ENCODE measurements at places on chromosomes 3 and 15.

- no peak for DNase-seq
These were observed 211.7 kb upstream of the UBE2E1 start for GRCh38 chr3:23594066-23594465.

GRCh38 chr15:91022075-91022831, at the start of gene VPS33B:
TSS of gene VPS33B (minus strand) at chr15:91022594. CDS start at chr15:91022249, 345 bp downstream.
- DNase-seq = peak; percentile 80

DNA sequence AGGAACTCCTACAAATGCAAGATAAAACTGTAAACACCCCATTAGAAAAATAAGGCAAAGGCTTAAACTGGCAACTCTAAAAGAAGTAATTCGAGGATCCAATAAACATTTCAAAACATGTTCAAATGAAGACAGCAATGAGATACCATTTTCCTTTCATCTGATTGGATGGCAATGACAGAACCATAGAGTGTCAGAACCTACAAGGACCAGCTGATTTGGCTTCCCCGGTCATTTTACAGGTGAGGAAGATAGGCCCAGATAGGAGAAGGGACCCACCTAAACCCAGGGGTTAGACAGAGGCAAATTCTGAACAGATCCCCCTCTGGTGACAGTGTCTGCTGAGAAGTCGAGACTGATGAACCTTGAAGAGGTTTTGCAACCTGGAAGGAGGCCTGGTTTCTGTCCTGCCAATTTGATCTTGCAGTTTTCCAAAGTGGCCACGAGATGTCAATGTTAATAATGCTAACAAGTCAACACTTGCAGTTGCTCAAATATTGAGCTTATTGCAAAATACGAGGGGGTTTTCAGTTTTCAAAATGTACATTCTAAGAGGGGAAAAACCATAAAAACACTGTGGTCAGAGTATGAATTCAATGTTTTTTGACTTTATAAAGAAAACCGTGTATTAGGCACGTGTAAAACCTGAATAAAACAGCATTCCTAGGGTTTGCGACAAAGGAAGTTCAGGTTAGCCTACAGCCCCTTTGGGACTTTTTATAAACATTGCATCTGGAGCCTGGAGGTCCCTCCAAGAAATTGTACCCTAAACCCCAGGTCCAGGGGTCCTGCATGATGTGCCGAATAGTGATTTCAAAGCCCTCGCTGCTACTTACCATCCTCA, 21.5 kb downstream of the CFAP161 start:
- peak; percentile 12 for DNase-seq

- no peak for DNase-seq
These were observed 107.4 kb downstream of the TPRA1 start for GRCh38 chr3:127483005-127483641.

DNA sequence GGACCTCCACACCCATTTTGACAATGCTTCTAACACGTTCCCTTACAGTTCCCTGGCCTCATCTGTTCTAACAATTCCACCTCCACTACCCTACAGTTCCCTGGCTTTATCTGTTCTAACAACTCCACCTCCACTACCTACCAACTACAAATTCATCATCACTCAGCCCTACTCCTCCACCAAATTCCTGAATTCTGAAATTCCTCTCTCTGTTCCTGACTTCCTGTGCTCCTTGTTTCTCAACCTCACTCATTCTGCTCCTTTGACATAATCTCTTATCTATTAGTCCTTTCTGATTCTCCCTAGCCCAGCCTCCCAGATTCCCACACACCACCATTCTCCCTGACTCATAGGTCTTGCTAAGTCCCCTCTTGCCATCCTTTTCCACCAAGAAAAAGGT, 22.5 kb downstream of the UPK1B start:
- no peak for DNase-seq

DNA sequence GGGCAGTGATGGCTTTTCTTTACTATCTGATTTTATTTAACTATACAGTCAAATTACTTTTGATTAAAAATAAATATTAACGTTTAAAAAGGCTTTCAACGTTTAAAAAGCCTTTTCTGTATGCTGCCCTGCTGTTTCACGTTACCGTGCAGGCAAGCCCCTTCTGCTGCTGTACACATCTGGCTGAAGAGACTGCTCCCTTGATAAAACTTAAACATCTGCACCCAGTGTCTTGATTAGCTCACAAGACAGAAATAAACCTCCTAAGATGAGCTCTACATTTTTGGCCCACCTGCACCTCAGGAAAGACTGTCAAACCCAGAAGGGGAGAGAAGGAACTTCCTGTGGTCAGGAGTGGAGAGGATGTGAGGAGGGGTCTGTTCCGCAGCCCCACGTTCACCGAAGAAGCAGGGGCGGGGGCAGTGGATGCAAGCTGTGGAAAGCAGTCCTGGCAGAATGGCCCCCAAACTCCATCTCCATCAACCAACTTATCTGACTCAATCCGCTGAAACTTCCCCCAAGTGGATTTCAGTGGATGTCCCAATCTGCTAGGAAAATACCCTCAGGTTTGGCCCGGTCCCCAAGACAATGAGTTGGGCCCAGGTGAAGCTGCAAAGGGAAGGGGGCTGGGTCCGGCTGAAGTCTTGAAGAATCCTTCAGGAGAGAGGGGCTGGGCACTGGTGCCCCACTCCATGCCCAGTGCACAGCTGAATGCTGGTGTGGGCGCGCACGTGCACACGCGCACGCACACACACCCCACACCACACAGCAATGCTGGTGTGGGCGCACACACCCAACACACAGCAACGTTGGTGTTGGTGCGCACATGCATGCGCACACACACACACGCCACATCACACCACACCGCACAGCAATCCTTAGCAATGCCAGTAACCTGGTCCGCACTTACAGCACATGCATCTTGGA, 88.6 kb downstream of the LRIG1 start:
- DNase-seq = no peak

DNA sequence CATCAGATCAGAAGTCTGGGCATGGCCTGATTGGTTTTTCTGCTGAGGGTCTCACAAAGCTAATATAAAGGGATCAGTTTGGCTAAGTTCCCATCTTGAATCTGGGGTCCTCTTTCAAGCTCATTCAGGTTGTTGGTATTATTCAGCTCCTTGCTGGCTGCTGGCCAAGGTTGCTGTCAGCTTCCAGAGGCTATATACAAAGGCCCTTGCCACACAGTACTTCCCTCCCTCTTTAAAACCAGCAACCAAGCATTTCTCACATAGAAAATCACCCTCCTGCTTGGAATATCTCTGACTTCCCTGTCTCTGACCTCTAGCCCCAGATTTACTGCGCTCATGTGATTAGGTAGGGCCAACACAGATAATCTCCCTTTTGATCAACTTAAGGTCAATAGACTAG, 442.9 kb downstream of the ERC2 start:
- no peak for DNase-seq

GRCh38 chr3:49349348-49350114, 8.6 kb downstream of the GPX1 start:
- no peak for DNase-seq

- DNase-seq = no peak
These were observed 12.2 kb downstream of the ERC2 start for GRCh38 chr3:56456117-56456516.

DNA sequence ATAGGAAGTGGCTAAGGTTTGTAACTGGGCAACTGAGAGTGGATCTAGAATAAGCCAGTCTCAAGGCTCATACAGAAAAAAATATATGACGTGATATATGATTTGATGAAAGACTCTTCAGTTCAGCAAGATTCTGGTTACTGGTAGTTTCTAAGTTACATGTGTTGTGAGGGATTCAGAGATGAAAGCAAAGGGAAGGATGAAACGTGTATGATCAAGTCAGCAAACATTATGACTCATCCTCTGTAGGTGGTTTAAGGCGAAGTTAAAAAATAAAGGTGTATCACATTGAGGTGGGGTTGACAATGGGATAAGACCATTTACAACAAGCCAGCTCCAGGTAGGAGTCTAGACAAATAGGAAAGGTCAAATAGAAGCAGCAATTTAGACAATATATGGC, 16.2 kb downstream of the TERC start:
- no peak for DNase-seq

DNA sequence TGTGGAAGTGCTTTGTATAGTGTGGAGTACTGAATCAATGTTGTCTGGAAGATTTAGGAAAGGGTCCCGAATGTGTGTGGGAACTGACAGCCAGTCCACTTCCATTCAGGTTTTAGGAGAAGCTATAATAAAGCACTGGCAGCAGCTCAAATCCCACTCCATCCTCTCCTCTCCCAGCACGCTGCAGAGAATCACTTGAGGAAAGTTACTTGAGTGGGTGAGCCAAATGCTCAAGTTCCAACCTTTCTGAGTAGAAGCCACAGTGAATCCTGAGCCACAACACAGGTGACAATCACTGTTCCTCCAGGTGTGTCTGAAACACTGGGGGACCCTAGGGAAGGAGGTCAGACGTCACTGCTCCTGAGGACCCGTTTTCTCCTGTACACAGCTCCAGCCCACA, 106.5 kb downstream of the TIGIT start:
- no peak for DNase-seq

- DNase-seq = no peak
These were observed 98.6 kb downstream of the TCF12 start for GRCh38 chr15:57017024-57017423.

GRCh38 chr3:17469954-17470353, 272.5 kb downstream of the TBC1D5 start:
- no peak for DNase-seq

DNA sequence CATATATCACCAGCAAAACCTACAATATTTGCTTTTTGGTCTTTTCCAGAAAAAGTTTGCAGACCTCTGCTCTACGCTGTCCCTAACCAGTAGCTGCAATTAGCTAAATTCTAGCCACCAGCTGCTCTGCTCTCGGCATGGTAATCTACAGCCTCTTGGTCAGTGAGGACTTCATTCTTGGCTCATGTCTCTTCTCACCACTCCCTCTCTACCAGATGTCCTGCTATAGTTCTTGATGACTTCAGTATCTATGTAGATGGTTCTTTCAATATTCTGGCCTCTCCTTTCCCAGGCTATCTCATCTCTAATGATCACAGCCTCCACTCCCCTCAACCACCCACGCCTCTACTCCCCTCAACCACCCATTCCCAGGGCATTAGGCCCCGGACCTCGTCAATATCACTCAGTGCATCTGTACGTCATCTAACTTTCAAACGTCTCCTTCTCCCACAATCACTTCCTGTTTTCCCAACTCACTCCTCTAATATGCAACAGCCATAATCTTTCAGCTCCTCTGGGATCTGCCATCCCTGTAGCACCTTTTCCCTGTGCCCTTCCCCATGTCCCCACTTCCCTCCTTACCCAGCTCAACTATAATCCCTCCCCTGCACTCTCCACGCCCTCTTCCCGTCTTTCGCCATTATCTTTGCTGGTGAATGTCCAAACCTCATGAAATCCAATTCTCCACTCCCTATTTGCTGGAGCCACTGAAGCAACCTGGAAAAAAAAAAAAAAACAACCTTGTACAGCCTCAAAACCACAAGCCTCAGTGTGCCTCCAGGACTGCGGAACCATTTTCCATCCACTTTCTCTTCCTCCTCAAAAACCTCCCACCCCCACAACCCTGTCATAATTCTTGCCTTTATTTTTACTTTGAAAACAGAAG, 429.4 kb upstream of the PROK2 start:
- DNase-seq = no peak

- DNase-seq = no peak
These were observed 164.6 kb downstream of the DPH6 start for GRCh38 chr15:35381328-35381727.

- no peak for DNase-seq
These were observed 33.9 kb downstream of the IQSEC1 start for GRCh38 chr3:13039213-13039896.

- DNase-seq = no peak
These were observed 86.3 kb upstream of the RASGRP1 start for GRCh38 chr15:38650936-38651327.

DNA sequence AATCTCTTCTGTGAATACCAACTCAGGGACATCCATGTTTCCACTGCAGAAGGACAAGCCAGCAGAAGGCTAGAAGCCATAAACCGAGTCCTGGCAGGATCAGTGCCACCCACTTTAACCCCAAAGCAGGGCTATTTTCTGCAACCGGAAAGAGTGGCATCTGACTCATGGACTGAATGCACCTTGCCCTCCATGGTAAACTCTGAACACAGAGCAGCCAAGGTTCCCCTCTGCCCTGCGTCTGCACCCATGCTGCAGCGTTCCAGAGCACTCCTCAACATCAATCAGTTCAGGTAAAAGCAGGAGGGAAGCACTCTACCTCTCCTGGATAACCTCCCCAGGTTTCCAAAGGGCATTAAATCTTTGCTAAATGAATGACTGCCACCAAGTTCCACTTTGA, 801 bp upstream of the NGRN start:
- DNase-seq = peak; percentile 15

DNA sequence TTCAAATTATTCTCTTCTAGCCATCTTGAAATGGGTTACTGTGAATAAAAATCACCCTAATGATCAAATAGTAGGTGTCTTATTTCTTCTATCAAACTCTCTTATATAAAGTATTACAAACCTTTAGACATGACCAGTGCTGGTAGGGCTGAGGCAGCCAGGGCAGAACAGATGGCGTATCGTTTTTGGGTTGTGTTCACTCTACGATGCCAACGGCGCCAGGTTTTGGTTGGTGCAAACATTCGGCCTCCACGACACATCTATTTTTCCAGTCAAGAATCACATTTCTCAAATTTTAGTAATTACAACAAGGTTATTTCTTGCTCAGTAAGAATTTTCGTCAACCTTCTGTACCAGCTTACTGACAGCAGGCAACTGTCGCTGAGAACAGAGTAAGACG, 2.2 kb downstream of the RPL4 start:
- DNase-seq = no peak

- DNase-seq = no peak
These were observed 61.8 kb downstream of the ARIH1 start for GRCh38 chr15:72535911-72536310.

GRCh38 chr15:30919877-30920550, 16.3 kb downstream of the FAN1 start:
- no peak for DNase-seq

GRCh38 chr3:46162975-46163555, 45.0 kb downstream of the CCR1 start:
- no peak for DNase-seq

- DNase-seq = no peak
These were observed 31.9 kb downstream of the ITGA11 start for GRCh38 chr15:68400066-68400456.

GRCh38 chr15:23422099-23422945, 24.7 kb downstream of the GOLGA6L2 start:
- no peak for DNase-seq

- DNase-seq = no peak
These were observed 179.9 kb upstream of the THBS1 start for GRCh38 chr15:39400821-39401550.

- DNase-seq = no peak
These were observed 38.4 kb upstream of the ALCAM start for GRCh38 chr3:105328338-105328730.

Data from CD4-positive, alpha-beta T cell treated with Interleukin-6 at 100 ng/mL for 8 hours (primary cell).